Choroid plexus epithelial cell (primary cell): ENCODE measurements at places on chromosomes 6 and 20.
A peak's percentile ranks its signal among the peaks of the same experiment; 100 is the strongest.

GRCh38 chr6:25027221-25027916 is 91.6 kb upstream of the RIPOR2 start:
- no peak for DNase-seq

DNA sequence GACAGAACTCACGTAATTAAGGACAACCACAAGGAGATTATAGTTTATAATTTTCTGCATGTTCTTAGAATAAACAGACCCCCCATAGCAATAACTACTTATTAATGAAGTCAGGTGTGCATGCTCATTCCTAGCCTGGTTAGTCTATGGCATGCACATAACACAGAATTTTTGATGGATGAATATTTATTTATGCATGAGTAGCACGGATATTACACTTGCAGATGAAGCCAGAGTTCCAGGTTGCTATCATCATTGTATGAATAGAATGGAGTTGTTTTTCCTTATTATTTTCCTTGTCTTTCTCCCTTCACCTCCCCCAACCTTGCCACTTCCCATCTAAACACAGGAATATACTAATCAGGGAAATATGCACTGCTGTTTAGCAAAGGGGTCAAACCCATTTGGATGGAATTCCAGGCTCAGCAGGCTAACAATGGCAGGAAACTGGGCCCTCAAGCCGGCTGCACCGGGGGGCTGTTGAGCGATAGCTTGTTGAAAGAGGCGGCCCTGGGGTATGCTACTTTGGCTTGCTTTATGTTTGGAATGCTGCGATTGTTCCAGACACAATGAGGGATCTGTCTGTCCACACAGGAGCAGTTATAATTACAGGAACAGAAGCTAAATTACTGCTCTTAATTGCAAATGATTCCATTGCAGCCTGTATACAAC is 112.6 kb downstream of the TMEM170B start:
- DNase-seq, result peak; percentile 68

GRCh38 chr6:34920097-34920496 is 31.0 kb downstream of the ANKS1A start:
- DNase-seq, result no peak

DNA sequence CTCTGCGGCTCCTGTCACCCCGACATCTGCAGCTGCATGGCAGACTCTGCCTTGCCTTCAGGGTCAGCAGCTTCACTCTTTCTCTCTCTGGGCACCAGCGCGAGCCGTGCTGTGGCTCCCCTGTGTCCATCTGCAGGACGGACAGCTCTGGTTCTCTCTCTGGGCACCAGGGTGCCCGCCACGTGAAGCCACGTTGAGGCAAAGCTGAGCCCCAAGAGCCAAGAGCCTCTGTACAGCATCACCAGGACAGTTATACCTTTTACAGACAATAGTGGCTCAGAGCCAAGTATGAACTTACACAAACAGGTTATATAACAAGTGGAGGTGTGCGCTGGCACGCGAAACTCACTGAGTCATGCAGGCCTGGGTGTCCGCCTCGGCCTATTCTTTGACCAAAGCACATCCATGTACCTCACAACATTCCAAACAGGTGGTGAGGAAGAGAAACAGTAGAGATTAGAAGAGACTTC is 50.8 kb downstream of the FAM50B start:
- no peak for DNase-seq

DNA sequence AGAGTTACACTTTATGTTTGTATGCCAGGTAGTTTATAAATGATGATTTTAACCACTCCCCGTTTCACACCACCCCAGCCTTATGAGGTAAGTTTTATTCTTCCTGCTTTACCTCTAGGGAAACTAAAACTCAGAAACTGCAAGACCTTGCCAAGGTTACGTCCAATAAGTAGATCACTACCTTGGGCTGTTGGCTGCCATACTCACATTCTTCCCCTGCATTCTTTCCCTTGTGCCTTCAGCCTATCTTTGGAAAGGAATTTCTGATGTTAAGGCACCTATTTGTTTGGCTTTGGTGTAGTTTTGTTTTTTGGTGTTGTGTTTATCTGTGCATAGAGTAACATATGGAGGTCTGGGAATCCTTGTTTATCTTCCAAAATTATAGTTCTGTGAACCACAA is 122.1 kb downstream of the UST start:
- no peak for DNase-seq

DNA sequence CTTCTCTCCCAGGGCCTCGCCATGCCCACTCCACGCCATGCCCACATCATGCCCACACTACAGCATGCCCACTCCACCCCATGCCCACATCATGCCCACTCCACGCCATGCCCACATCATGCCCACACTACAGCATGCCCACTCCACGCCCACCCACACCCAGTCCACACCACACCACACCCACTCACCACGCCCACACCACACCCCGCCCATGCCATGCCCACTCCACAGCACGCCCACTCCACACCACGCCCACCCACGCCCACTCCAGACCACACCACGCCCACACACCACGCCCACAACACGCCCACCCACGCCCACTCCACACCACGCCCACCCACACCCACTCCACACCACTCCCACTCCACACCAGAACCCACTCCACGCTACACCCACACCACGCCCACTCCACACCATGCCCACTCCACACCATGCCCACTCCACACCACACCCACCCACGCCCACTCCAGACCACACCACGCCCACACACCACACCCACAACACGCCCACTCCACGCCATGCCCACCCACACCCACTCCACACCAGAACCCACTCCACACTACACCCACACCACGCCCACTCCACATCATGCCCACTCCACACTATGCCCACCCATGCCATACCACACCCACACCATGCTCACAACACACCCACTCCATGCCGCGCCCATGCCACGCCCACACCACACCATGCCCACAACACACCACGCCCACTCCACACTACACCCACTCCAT is 88.6 kb downstream of the ERMARD start:
- no peak for DNase-seq

- no peak for DNase-seq
These were observed 90.7 kb downstream of the ANKRD60 start for GRCh38 chr20:58137651-58138265.

- DNase-seq, result no peak
These were observed 42.7 kb upstream of the MYL9 start for GRCh38 chr20:36498386-36499179.

DNA sequence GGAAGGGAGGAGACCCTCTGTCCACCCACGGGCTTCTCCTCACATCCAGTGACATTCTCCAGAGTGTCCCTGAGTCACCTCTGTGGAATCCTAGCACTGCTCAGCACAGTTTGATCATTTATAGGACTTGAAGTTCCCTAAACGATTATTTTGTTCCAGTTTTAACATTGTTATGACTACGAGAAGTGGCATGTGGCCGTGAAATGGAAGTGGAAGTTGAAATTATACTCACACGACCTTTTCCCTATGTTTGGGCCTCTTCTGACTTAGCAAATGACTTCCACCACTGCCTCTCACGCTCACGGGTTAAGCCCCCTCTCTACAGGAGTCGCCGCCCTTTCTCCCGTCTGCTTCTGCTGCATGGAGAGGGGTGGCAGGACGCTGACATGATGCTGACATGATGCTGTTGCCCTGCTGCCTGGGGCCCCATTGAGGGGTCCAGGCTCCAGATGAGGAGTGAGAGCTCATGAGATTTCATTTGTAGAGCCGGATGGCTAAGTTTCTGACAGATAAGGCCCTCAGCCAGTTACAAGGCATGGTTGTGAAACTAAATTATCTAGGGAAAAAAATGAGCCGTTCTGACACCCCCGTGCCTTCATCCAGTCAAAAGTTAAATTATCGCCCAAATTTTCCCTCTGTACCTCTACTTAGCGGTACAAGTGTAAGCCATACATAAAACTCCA is 153.6 kb upstream of the UST start:
- DNase-seq, result no peak

- DNase-seq, result peak; percentile 98
These were observed 321.1 kb downstream of the SYNE1 start for GRCh38 chr6:152316024-152316423.

GRCh38 chr20:58406422-58407001 is 17.5 kb downstream of the VAPB start:
- peak; percentile 16 for DNase-seq

GRCh38 chr6:148952147-148953035 is 205.6 kb downstream of the UST start:
- peak; percentile 38 for DNase-seq
